Activated T-cell treated with anti-CD3 and anti-CD28 coated beads, Interleukin-2, amount 50 U/mL, for 72 hours (primary cell): ENCODE measurements at places on chromosomes 12 and 14. TPM values are rescaled to one million over a fixed set of nuclear protein-coding genes. Genes with fewer than 3 reads are reported as not detected.

KDM2B gene
- total RNA-seq, result 47.7 TPM

GRCh38 chr14:52299692-52300278, 14.3 kb upstream of the PTGER2 start:
- DNase-seq, result no peak

NPAS3 gene
- not detected for total RNA-seq

DNA sequence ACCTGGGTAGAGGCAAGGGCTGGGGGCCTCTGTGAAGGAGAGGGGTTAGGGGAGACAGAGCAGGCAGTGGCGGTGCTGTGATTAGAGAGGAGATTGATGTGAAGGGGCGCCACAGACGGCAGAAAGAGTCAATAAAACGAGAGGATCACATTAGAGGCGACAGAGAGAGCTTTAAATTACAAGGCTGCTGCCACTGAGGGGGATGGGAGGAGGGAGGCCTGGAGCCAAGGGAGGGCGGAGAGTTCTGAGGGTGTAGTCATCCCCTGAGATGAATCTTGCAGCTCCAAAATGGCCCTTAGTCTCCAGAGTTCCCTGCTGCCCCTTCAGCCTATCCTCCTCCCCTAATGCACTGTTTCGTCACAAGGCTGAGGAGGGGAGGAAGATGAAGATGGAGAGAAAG, 12.8 kb downstream of the ZFHX2 start:
- no peak for DNase-seq

DNA sequence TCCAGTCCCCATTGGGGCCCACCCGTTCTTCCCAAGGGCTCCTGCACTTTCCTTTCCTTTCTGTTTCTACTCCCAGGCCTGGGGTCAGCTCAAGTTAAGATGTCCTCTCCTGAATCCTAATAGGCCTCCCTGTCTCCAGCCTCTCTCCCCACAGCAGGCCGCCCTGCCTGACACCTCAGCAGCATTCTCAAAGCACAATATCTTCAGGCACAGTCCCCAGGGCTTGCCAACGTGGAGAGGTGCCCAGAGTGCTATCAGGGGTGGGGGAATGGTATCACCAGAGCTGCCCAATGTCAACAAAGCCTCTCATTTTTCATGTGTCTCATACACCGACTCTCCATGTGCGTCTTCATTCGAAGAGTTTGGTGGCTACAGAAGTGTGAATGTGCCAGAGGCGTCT, 123.0 kb downstream of the FOXN3 start:
- DNase-seq, result no peak
